ENCODE measurements at places on chromosomes 5 and 9.

DNA sequence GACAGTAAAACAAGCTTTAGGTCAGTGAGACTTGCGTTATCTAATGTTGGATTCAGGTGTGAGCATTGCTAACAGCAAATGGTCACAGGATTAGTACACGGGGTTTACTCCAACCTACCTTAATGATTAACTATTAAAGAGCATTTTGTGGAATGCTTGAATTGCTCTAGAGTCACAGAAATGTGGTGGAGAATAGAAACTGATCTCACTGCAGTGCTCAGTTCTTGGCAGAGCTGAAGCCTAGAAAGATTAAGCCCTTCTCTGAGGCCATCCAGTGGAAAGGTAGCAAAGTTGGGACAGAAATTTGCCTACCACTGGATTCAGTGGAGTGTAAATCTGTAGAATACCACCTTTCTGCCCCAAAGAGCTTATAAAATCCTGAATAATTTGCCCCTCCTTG lies 60.9 kb downstream of the ICE1 start:
- DNase-seq = no peak

GRCh38 chr9:26234865-26235264 lies 556.6 kb upstream of the TUSC1 start:
- no peak for DNase-seq

DNA sequence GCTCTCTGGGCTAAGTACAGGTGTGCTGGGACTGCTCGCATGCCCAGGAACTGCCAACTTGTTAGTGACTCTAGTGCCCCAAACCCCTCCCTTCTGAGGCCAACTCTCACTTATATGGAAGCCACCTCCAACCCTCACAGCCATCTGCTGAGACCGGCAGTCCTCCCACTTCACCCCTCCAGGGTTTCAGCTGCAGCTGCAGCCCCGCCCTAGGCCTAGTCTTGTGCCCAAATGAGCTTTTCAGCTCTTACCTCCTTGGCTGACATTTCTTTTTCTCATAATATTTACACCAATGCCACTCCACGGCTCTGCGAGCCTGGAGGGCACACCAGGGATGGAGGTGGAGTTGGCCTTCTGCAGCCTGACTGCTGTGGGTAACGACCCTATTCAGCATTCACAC lies 166.6 kb downstream of the ROR2 start:
- no peak for DNase-seq

DNA sequence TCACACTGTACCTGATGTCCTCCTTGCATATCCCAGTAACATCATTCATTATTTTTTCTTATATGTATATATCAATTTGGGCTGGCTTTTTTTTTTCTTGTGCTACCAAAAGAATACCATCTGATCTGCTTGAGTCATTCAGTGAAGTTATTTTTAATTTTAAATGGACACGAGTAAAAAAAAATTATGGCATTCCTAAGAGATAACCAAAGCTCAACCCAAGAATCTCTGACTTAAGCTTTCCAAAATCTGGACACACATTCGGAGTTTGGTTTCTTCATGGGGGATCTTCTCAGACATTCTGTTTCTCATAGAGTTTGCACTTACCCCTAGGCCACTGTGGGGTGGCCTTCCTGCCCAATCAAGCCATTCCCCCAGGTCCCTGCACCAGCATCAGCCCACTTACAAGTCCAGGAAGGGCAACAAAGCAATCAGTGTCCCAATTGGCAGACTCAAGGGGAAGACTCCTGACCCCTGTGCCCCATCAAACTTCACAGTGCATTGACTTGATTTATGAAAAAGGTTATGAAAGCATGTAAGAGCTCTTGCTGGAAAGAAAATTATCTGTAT lies 49.2 kb upstream of the SPDL1 start:
- DNase-seq = no peak

- no peak for DNase-seq
Observed at GRCh38 chr5:119721775-119722174, 92.4 kb downstream of the FAM170A start.

DNA sequence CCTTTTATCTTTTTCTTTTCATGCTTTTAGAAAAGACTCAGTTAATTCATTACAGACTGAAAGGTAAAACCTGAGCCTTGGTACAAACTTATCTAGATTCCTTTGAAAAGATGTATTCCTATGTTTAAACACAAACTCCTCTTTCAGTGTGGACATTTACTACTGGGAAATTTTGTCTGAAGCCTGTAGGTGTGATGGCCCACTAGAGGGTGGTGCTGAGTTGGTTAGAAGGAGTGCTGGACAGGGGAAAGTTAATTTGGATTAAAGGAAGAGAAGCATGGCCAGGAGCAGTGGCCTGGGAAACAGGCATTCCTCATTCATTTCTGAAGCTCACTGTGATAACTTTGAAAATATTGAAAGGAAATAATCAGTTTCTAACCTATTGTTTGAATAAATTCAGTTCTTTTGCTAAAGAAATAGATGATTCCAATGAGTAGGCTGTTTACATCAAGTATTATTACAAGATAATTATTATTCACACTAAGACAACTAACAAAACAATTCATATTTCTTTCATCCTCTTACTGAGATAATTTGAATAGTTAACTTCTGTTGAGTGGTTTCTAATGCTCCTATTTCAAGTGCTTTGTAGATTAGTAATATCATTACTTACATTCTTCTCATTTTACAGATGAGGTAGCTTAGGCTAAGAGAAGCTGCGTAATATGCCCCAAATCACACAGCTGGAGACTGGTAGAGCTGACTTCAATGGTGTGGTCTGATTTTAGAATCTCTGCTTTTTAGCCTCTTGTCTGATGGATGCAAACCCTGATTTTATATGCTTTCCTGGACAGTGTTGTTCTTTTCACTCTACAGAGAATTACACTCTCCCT lies 150.9 kb downstream of the ADGRV1 start:
- DNase-seq = no peak

- DNase-seq = no peak
Observed at GRCh38 chr5:32339878-32340277, 27.1 kb upstream of the MTMR12 start.

- DNase-seq = no peak
Observed at GRCh38 chr9:135797507-135798262, 95.7 kb downstream of the KCNT1 start.

GRCh38 chr5:61306531-61307131 lies 25.4 kb upstream of the ZSWIM6 start:
- DNase-seq = no peak

DNA sequence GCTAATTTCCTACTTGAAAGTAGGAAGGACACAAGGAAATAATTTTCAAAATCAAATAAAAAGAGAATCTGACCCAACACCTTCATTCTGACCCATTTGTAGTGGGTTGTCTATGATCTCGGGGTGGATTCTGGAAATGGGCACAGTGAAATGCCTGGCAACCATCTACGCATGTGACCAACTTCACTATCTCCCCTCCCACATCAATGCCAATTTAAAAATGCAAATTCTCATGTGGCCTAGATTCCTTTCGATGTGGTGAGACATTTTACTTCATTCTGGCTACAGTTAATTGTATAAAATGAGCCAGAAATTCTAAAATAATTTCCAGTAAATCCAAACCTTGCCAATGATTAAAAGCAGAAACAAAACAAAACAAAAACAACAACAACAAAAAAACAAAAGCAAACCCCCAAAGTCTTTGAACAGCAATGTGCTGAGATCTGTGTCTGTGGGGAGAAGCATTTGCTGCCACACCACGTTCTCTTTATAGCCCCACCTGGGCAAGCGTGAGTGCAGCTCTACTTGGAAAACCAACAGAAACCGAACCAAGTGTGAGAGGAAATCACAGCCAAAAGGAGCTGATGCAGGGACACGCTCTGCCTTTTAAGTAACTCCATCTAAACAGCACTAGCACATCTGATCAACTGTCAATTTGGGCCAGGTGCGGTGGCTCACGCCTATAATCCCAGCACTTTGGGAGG lies 59.0 kb downstream of the USP20 start:
- no peak for DNase-seq

All from NCI-H1930 (cell line).